ENCODE measurements at places on chromosomes 2 and 18.
A peak's percentile ranks its signal among the peaks of the same experiment; 100 is the strongest.

DNA sequence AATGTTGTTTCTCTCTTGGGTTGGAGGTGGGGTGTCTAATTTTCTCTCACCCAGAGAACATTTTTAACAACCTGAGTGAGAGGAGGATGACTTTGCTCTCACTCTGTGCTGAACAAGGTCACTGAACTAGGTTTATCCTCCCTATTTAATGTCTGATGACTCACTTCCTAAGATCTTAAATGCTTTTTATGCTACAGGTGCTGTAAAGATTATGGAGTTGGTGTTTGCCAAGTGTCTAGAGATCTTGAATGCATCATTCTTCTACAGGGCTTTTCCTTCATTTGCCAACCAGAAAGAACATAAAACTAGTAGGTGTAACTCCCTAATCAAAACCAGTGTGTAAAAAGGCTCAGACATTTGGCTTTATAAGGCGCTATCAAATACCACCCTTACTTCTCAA, 350.5 kb upstream of the ETAA1 start:
- no peak for DNase-seq

GRCh38 chr2:157627594-157628476, 829 bp downstream of the ACVR1C start:
- no peak for DNase-seq

GRCh38 chr18:12928641-12929040, 19.2 kb upstream of the SEH1L start:
- no peak for DNase-seq

DNA sequence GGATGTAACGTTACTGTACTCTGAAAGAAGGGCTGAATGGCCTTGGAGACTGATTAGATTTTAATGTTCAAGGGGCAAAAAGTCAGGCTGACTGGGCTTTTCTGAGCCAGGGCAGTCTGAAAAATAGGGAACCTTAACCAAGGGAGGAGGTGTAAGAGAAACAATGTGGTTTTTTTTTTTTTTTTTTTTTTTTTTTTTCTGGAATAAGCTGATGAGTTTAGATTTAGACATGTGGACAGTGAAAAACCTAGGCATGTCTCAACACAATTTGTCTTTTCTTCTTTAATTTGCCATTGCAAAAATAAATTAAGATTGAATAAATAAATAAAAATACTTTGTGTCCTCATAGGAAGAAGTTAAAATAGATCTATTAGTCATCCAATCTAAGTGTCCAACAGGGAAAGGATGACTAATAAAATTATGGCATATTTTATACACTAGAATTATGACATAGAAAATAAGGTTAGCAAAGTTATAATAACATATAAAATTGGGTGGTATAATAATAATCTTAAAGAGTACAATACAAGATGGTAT, 237.6 kb upstream of the TRIB2 start:
- no peak for DNase-seq

- DNase-seq = no peak
Measured at GRCh38 chr2:203949228-203949627, 12.7 kb downstream of the ICOS start.

- DNase-seq = no peak
Measured at GRCh38 chr18:21439431-21439846, 161.1 kb downstream of the ESCO1 start.

DNA sequence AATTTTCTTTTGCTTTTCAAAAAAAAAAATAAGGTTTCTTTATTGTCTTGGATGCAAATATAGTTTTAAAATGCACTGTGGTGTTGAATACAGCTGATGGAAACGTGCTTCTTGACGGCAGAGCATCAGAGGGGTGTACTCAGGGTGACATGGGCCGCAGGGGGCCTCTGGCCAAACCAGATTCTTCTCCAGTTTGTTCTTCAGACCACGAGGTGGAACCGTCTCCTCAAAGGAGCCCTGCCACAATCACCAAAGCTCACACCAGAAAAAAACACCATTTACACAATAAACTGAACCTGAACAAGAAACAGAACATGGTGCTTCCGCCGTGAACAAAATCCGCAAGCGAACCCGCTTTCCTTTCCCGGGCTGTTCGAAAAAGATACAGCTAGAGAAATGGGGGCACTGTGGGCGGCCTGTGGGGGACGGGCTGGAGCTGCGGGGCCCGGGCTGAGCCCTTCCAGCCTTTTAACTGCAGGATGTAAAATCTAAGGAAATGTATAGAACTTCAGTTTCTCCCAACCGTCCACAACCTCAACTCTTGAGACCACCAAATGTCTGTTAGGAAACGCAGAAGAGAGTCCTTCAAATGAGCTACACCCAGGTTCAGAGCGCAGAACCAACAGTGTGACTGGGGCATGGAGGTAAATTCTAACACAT, 34.5 kb downstream of the PSMG2 start:
- DNase-seq = no peak

DNA sequence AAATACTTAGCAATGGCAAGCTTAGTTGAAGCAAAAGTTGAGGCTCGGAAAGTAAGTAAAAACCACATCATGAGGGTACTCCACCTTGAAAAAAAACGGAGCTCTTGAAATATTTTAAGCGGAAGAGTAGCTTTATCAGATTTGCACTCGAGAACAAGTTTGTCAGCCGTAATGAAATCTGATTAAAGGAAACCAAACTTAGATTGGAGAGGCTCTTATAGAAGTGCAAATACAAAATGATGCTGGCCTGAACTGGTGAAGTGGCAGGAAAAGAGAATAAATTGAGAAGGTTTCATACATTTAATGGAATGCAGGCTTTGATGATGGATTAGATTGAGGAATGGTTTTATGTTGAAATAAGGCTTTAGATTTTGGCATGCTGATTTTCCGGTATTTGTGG, 484.2 kb downstream of the PID1 start:
- DNase-seq = no peak

DNA sequence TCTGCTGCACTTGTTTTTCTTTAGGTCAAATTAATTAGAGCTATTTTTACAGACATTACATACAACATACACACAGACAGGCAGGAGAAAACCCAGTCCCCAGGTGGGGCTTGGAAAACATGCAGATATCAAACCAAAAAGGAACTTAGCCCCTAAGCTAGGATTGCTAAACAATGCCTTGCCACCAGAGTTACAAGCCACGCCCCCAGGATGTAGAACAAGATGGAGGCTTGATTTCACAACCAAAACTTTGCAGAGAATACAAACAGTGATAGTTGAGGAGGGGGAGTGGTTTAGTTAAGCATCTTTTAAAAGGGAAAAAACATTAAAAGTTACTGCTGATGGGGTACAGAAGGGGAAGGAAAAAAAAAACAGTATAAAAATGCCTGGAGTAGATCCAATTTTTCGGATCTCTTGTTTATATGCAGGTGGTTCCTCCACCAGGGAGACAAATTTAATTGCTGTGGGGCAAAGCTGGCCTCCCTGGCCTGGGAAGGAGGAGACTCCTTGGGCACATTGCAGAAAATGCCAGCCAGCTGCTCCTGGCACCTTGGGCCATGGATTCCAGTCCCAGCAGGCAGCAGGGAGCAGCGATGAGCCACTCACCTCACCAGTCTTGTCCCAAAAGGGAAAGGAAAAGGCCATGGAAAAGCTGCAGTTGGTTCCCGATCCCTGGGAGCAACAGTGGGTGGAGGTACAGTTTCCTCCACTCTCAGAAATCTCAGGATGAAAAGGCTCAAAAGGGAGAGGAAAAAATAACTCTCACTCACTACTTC, 348.4 kb upstream of the REG3G start:
- peak; percentile 63 for DNase-seq

DNA sequence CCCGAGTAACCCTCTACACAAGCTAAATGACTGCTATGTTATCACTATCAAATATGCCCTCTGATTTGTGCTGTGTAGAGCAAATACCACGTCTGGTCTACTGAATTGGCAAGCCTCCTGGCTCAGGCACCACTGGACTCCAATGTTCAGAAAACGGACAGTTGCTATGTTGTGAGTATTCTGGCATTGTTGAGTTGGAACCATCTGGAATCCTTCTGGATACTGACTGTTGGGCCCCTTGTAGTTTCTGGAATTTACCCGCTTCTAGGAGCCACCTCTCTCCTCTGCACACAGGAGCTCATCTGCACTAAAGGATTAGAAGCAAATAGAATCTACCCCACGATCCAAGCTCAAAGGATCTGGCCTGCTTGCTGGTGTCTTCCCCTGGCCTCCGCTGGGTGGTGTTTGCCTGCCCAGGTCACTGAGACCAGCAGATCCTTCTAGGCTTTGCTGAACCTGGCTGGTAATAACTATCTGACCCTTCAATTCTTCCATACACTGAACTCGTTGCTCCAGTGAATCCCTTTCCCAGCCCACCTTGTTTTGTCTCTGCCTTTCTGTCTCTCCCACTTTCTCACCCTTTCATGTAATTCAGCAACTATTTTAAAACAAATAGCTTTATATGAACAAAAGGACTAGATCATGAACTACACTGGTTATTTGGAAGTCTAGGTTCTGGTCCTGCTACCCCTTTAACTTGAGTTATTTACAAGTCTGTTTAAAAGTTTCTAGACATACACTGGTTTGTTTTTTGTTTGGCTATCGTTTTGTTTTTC, 2.1 kb upstream of the HAAO start:
- peak; percentile 89 for DNase-seq

- DNase-seq = no peak
Measured at GRCh38 chr2:173205375-173205774, 129.7 kb downstream of the MAP3K20 start.

GRCh38 chr2:129673234-129673633, 306.2 kb upstream of the RAB6C start:
- DNase-seq = no peak

- no peak for DNase-seq
Measured at GRCh38 chr2:141062443-141062842, 1068.4 kb downstream of the LRP1B start.

- no peak for DNase-seq
Measured at GRCh38 chr2:67489396-67489795, 92.3 kb downstream of the ETAA1 start.

- DNase-seq = no peak
Measured at GRCh38 chr18:8341481-8342230, 267.6 kb upstream of the RAB12 start.

- no peak for DNase-seq
Measured at GRCh38 chr2:187698374-187699110, 144.3 kb upstream of the TFPI start.

GRCh38 chr2:239146011-239146641, 254.7 kb downstream of the HDAC4 start:
- no peak for DNase-seq

Data from endodermal cell (in vitro differentiated cells).